SW480 (cell line): ENCODE measurements at places on chromosomes 11 and 22.

DNA sequence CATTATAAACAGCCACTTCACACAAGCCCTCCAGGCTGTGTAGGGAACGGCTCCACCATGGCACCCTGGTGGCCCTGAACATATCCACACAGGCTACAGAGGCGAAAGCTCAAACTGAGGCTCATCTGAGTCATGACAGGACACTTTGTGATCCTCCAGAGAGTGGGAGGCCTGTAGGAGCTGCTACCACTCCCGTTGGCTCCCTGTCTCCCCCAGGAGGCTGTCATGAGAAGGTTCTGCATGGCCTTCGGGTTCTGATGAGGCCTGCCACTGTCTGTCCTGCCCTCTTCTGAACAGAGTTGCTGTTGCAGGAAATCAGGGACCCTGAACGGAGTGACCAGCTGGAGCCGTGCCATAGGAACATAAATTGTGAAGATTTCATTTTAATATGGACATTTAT lies 23.8 kb upstream of the ALDH3B2 start:
- peak; percentile 18 for DNase-seq

GRCh38 chr11:93221539-93221938 lies 23.7 kb upstream of the SLC36A4 start:
- peak; percentile 67 for DNase-seq

DNA sequence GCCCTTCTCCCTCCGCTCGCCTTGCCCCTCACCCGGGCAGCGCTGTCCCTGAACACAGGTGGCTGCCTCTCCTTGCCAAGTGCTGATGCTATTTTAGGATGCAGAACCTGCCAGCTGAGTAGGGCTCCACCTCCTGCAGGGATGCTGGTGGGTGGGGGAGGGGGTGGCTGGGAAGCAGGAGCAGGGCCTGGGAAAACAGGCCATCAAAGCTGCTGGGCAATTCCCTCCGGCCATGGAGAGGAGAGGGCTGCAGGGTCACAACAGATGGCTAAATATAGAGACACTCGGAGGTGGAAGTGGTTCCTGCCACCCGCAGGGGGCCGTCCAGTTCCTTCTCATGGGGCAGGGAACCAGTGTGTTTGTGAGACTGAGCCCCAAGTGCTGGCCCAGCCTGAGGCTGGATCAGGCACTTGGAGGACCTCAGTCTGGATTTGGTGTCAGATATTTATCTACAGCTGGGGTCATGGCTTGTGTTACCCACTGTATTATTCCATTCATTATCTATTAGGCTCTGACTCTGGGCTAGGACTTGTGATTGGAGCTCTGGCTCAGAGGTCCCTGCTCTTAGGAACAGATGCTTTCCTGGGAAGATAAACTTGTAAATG lies 59.6 kb downstream of the LRRC32 start:
- DNase-seq = no peak

GRCh38 chr11:99366546-99366945 lies 345.8 kb downstream of the CNTN5 start:
- no peak for DNase-seq

- DNase-seq = peak; percentile 68
These were observed 16.1 kb downstream of the TSKU start for GRCh38 chr11:76799066-76799804.

- DNase-seq = no peak
These were observed 18.1 kb downstream of the MRGPRD start for GRCh38 chr11:68962527-68963250.
